ENCODE measurements at places on chromosomes 2 and 18.

- DNase-seq: no peak
Measured at GRCh38 chr2:97961534-97961933, 34.2 kb downstream of the TMEM131 start.

DNA sequence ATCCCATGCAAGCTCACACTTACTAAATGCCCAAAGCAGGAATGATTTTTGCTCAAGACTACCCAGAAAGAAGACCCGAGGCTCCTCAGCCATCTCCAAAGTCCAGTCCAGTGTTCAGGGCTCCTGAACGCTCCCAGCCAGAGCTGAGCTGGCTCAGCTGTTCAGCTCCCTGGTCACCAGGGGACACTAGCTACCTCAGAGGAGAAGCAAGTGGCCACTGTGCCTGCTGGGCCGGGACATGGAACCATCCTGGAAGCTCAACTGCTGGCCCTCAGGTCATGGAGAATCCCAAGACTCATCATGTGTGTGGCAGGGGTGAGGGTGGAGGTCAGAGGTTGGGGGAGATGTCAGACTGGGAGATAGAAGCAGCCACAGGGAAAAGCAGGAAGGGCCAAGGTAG lies 89.0 kb downstream of the GALNT14 start:
- DNase-seq: no peak

DNA sequence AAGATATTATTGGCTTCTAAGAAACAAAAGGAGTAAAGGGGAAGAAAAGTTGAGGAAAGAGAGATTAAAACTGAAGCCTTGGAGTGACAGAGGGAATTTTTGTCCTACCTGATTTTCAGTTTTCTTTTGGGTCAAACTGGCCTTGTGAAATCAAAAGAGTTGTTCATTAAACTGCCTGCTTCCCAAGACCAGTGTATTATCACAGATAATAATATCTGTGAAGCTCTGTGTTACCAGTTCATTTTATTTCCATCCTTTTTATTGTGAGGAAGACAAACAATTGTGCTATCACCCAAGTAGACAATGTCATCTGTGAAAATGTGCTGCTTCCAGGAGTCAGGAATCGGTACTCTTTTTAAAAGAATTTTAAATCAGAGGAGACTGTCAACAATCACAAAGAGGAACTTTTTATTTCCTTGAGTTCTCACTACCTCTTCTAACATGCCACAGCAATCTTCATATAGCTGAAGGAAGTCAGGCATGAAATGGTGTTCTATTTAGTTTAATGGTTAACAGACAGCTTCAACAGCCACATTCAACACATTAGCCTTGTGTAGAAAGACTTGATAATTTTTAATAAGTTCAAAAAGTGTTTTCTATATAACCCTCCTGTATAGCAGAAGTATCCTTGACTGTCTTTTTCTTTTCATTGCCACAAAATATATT lies 554.8 kb downstream of the PIK3C3 start:
- DNase-seq: no peak

DNA sequence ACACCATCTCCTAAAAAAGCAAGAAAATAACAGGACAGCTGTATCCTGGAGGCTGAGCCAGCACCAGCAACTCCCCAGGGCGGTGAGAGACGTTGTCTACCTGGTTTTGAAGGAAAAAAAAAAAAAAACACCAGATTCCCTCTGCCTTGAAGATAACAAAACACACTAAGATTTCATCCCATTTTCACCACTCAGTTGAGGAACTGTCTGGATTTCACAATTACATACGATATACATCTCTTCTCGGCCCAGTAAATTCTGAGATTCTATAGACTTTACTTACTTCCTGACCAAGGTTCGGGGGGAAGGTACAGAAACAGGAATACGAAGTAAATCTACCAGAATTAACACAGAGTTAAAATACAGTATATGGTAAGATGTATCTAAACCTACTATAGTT lies 8.5 kb downstream of the ZNF516 start:
- no peak for DNase-seq

- no peak for DNase-seq
Measured at GRCh38 chr2:10721396-10722251, at the start of gene ATP6V1C2. Gene ATP6V1C2, plus strand, starts transcription at chr2:10721630. Its CDS starts 1,220 bp downstream, at chr2:10722850.

GRCh38 chr18:35880788-35881455 lies 91.6 kb upstream of the RMP24 start:
- DNase-seq: no peak

DNA sequence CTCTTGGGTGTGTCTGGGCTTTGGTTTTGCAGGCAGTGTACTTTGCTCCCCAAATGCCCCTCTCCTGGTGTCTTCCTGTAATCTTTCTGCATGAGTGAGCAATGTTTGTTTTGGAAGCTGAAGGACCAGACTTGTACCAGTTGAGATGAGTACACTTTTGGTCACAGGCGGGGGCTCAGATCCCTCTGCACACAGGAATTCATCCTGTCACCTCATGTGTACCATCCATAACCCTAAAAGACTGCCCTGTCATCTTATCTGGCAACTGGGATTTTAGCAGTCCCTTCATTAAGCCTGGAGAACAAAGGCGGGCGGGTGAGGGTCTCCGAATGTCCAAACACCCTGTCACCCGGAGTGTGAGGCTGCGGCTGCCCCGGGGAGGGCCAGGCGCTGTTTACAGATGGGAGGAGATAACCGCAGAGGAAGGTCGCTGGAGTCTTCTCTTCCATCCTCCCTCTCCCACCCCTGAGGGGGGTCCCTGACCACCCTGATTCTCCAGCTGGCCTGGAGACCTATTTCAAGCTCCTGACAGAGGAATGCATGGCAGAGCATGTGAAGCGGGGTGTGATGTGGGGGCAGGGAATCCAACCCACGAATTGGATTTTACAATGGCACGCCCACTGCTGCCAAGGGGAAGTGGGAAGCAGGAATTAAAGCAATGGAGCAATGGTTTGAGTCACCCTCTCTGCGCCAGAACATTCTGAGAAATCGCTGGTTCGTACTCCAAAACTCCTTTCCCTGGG lies 158.2 kb upstream of the MYCN start:
- DNase-seq: no peak

DNA sequence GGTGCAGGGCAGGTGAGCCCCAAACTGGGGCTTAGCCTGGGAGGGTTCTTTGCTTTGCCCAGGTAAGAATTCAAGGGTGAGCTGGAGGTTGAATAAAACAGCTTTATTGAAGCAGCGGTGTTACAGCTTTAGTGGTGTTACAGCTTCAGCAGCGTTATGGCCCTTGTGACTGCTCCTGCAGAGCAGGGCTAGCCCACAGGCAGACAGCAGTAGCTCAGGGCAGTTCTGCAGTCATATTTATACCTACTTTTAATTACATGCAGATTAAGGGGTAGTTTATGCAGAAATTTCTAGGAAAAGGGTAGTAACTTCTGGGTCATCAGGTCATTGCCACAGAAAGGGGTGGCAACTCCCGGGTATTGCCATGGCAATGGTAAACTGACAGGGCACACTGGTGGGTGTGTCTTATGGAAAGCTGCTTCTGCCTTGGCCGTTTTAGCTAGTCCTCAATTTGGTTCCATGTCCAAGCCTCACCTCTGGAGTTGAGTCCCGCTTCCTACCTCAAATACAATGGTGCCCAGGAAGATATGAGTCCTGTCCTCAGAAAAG lies 78.2 kb downstream of the THNSL2 start:
- no peak for DNase-seq

DNA sequence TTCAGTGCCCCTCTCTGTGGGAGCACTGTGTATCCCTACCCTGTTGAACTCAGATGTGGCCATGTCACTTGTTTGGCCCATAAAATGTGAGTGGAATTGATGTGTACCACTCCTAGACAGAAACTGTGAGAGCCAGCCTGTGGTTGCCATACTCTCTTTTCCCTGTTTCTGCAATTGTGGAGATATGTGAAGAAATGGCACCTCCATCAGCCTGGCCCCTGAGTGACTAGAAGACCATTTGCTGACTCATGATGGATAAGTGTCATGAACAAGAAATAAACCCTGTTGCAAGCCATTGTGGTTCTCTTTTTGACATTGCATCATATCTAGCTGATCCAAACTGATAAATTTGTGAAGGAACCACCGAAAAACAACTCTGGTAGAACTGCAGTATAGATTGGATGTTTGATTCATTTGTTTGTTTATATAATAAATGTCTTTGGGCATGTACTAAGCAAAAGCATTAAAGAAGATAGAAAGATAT lies 214.5 kb upstream of the FBXO11 start:
- no peak for DNase-seq

- no peak for DNase-seq
Measured at GRCh38 chr2:45554073-45554741, 56.9 kb downstream of the SRBD1 start.

- no peak for DNase-seq
Measured at GRCh38 chr18:36264283-36264682, 33.2 kb upstream of the FHOD3 start.

DNA sequence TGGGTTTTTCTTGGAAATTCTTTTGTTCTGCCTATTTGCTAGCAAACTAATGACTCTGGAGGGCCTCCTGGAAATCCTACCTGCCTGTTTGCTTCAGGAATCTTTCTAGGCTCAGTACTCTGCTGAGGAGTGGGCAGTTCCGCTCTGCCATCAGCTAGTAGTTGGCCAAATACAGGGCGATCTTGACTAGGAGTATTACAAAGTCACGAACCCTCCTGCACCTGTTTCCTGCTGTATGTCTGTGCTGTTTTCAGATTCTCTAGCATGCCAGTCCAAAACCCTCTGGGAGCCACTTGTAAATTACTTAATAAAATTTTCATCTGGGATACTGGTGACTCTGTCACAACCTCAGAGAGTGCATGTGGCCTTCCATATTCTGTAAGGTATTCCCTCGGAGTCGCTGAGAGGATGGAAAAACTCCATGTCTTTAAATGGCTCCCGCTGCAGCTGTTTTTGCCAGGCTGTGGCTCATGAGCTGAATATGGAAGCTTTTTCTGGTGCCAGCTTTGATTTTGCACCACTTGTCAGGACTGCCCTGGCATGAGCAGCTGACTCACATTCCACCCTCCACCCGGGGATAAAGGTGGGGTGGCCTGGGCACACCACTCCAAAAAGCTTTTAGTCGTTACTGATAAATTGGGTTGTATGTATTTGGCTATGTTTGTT lies 123.0 kb downstream of the RTN4 start:
- no peak for DNase-seq

DNA sequence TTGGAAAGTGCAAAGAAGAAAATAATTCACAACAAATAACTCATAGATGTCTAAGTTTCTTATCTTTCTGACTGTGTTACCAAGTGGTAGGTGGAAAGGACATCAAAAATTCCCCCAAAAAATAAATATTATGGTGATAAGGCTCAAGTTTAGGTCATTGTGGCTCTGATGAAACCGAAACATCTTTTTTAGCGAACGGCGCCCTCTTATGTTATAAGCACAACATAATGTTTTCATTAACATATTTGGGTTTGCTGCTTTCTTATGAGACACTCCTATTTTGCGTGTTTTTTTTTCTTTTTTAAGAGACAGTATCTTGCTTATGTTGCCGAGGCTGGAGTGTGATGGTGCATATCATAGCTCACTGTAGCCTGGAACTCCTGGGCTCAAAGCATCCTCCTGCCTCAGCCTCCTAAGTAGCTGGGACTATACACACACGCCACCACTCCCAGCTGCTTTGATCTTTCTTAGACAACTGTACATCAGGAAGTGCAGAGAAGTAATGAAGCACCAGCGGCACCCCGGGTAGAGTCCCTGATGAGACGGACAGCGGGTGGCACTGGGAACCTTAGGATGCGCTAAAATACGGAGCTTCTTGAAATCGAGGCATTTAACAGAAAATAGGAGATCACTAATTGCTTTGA lies 38.5 kb upstream of the SLC35G4 start:
- no peak for DNase-seq

DNA sequence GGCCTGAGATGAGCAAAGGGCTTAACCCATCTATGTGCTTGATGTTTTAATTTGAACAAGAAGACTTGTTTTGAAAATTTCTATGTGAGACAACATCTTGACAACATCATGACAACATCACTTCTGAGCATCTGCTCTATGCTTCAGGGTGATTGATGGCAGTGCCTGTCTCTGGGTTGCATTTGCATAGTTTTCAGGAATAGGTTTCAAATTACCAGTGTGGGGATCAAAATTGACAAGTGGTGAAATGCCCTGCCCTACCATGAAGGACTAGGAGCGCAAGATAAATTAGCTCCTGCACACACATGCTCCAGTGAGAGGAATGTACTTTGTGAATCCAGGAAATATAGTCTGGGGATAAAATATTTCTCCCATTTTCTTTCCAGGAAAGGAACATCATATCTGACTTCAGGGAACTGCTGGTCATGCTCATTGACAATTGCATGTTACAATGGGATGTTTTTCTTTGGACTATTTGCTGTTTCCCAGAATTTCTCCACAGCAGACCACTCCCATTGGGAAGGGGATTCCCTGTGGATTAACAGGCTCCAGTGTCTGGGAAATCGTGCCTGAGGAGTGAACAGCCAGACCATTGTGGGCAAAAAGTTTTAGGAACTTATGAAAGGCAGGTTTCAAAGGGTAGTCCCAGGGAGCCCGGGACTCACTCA lies 45.3 kb upstream of the IL1R2 start:
- DNase-seq: no peak

DNA sequence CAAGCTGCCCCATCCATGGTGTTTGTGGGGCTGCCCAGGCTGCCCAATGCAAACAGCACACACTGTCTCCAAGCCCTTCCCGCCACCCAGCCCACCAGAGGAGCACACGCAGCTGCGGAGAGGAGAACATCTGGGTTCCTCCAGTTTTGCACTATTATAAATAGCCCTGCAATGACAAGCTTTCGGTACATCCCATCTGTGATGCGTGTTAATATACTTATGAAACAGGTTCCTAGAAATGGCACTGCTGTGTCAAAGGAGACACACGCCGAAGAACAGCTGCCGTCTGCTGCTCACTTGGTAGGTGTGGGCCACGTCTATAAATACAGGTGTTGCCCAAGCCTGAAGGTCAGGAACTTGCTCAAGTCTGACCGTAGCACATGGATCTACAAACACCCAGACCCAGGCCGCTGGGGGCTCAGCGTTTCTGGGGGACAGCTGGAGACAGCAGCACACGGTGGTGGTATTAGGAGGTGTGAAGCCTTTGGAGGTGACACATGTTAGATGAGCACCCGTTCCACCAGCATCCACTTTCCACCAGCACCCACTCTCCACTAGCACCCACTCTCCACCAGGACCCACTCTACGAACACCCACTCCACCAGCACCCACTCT lies 34.3 kb downstream of the PXDN start:
- no peak for DNase-seq

GRCh38 chr2:108594982-108595464 lies 60.8 kb downstream of the LIMS1 start:
- no peak for DNase-seq

- DNase-seq: no peak
Measured at GRCh38 chr18:37565977-37566478, 430 bp upstream of the CELF4 start.

- DNase-seq: no peak
Measured at GRCh38 chr2:121161272-121161671, 123.7 kb downstream of the TFCP2L1 start.

- DNase-seq: no peak
Measured at GRCh38 chr2:117086943-117087250, 727.6 kb upstream of the DDX18 start.

DNA sequence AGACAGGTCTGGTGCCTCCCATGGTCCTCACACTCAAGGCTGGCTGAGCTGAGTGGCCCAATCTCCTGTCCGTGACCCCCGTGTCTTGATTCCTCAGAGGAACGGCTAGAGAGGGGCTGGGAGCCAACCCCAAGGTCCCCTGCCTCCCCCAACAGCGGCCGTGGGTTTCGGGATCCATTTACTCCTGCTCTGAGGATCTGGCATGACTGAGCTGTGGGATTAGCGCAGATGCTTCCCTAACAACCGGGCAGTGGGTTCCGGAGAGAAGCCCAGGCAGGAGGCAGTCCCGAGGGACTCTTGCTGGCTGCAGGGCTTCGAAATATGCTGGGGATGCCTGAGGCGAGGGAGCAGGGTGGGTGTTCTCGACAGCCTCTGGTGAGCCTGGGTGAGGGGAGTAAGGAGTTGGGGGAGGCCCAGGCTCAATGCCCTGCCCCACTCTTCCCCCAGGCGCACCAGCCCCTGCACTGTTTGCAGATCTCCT lies 18.9 kb downstream of the GPR35 start:
- DNase-seq: no peak
